ENCODE measurements at places on chromosomes 4 and X.

- DNase-seq, result no peak
Observed at GRCh38 chr4:147351083-147351787, 129.7 kb upstream of the EDNRA start.

- DNase-seq, result no peak
Observed at GRCh38 chr4:166064721-166065120, 191.7 kb downstream of the TLL1 start.

- DNase-seq, result no peak
Observed at GRCh38 chr4:105305019-105305836, 158.6 kb downstream of the TET2 start.

DNA sequence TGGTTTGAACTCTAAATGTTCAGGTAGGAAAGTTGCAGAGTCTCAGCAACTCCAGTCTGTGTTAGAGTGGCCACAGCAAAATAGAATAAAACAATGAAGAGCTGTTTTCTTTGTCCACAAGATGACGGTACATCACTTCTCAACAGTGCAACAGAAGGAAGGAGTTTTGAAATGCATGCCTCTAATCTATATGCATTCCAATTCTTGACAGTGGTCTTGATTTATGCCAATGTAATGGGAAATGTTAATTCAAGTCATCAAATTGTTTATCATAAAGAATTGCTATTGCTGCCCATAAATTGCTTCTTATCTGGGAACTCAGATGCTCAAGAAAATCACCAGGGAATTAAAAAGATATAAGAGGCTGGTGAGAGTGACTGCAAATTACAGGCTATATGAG is 195.5 kb upstream of the PRPS2 start:
- DNase-seq, result no peak

- DNase-seq, result no peak
Observed at GRCh38 chr4:186307497-186307896, 41.5 kb downstream of the F11 start.

GRCh38 chr4:5477613-5478012 is 230.7 kb downstream of the EVC2 start:
- no peak for DNase-seq

DNA sequence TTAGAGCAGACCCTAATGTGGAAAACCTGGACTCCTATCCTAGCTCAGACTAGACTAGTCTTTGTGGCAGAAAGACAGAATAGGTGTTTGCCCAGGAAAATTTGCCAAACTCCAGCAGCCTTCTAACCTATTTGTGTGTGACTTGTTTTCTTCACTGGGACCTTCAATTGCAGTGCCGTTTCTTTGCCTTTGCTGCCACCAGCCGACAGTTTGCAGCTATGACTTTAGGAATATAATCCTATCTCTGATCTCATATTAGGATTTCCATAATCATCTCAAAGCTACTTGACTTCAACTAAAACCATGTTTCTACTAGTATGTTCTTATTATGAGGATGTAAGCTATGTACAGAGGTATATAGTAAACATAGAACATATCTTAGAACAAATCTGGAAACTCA is 60.2 kb upstream of the PGAM4 start:
- no peak for DNase-seq

All from NCI-H1105 (cell line).